ENCODE measurements at places on chromosomes 6 and 20. TPM values are rescaled to one million over a fixed set of nuclear protein-coding genes. Genes with fewer than 3 reads are reported as not detected.

- H3K36me3 ChIP-seq, result no peaks in the 10 kb centered on the region
- no peak overlapping the region for H3K27ac ChIP-seq
- H3K27me3 ChIP-seq, result no peaks in the 10 kb centered on the region
- no peaks in the 10 kb centered on the region for H3K4me1 ChIP-seq
Measured at GRCh38 chr6:56019973-56020372, 144.6 kb upstream of the BMP5 start.

DNA sequence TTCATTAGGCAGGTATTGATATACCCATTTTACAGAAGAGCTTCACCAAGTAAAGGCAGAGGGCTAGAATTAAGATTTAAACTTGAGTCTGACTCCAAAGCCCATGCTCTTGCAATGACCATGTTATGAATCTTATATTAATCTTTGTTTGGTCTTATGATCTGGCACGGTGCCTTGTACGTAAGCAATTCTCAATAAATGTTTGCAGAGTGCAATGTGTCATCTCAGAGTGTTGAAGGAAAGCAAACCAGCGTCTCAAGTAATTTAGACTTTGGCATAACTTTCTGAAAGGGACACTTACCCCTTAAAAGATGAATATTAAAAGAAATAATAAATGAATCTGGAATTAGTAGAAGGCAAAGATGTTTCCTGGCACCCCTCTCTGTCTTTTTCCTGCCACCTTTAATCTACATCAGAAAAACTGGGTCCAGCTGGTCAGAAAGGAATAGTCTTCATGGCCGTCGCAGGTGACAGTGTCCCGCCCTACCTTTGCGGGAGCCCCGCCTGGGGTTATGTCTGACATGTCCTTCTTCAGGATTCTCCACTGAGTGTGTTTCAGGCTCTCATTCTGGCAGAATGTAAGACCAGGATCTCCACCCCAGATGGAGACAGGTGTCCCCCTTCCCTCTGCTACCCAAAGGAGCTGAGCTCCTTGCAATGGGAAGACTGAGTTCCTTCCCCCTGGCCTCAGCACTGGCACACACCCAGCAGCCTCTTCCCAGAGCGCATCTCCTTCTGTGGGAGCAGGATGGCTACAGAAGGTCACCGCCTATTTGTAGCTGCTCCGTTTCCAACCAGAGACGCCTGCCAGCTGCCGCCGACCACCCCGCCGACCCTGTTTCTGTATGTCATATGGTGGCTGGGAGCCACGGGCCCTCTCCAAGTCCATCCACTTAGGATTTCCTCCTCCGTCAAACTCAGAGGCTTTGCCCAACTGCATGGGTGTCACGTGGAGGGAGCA lies 266.3 kb upstream of the ECI2 start:
- peak overlapping the region; percentile 7 for H3K27ac ChIP-seq
- H3K4me1 ChIP-seq, result peaks cover 73% of the 10 kb centered on the region
- no peaks in the 10 kb centered on the region for H3K27me3 ChIP-seq
- peak; percentile 65 for DNase-seq
- no peaks in the 10 kb centered on the region for H3K36me3 ChIP-seq

DNA sequence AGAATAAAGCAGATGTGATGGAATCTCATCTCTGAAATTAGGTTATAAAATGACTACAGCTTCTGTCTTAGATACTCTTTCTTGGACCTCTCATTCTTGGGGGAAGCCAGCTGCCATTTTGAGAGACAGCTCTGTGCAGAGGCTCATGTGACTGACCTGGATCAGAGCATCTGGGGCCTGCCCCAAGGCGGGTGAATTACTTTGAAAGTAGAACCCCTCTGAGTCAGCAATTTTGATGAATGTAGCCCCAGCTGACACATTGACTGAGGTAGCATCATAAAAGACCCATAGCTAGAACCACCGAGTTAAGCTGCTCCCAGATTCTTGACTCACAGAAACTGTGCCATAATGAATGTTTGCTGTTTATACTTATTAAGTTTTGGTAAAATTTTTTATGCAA lies 124.5 kb downstream of the THEMIS start:
- no peaks in the 10 kb centered on the region for H3K27me3 ChIP-seq
- no peaks in the 10 kb centered on the region for H3K4me1 ChIP-seq
- H3K36me3 ChIP-seq, result no peaks in the 10 kb centered on the region
- DNase-seq, result no peak
- H3K27ac ChIP-seq, result no peak overlapping the region

The HDGFL1 gene
- total RNA-seq, result not detected

- no peak for DNase-seq
- H3K27me3 ChIP-seq, result no peaks in the 10 kb centered on the region
- no peak overlapping the region for H3K4me3 ChIP-seq
Measured at GRCh38 chr6:45630801-45631200, 253.1 kb upstream of the SUPT3H start.

- DNase-seq, result peak; percentile 61
- no peak overlapping the region for H3K4me3 ChIP-seq
- H3K27ac ChIP-seq, result no peak overlapping the region
- H3K27me3 ChIP-seq, result peaks cover 9% of the 10 kb centered on the region
Measured at GRCh38 chr6:31007694-31008093, 2.6 kb upstream of the MUC22 start.

The LBP gene
- not detected for total RNA-seq

GRCh38 chr6:83169106-83169505 lies 24.0 kb downstream of the PGM3 start:
- no peak overlapping the region for H3K27ac ChIP-seq
- no peaks in the 10 kb centered on the region for H3K27me3 ChIP-seq
- peaks cover 52% of the 10 kb centered on the region for H3K36me3 ChIP-seq

The AGER gene
- 3.7 TPM for total RNA-seq

DNA sequence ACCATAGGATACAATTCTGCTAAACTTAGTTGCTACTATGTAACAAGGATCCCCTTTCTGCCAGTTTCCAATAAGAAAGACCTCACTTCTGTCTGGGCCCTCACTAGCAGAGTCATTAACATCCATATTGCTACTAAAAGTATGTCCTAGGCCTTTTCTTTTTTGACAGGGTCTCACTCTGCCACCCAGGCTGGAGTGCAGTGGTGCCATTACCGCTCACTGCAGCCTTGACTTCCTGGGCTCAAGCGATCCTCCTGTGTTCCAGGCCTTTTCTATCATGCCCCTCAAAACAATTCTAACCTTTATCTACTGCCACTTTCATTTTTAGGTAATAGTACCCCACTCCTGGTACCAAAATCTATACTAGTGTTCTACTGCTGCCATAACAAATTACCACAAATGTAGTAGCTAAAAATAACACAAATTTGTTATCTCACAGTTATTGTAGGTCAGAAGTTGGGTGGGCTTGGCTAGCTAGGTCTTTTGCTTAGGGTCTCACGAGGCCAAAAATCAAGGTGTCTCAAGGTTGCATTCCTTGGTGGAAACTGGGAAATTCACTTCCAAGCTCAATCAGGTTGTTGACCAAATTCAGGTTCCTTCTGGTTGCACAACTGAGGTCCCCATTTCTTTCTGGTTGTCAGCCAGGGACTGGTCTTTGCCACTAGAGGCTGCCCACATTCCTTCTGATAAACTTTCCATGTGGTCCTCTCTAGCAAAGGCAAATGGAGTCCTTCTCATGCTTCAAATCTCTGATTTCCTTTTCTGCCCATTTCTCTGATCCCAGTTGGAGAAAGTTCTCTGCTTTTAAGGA lies 3.0 kb downstream of the CSNK2A1 start:
- peaks cover 6% of the 10 kb centered on the region for H3K36me3 ChIP-seq
- no peak overlapping the region for H3K27ac ChIP-seq
- no peak overlapping the region for H3K4me3 ChIP-seq
- no peaks in the 10 kb centered on the region for H3K27me3 ChIP-seq
- no peak for DNase-seq

DNA sequence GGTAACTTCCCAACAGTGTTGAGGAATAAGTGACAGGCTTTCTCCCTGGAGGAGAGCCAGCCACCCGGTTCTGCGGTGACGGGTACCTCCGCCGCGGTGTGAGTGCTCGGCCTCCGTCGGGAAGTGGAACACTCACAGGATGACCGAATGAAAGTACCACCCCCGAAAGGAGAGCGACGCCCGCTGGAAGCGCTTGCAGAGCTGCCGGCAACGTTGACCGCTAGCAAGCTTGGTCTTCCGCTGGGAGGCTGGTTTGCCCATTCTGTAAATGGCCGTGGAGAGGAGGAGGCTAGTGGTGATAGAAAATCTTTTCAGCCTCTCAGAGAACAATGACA lies 614 bp upstream of the TMEM242 start:
- peak; percentile 91 for DNase-seq
- no peaks in the 10 kb centered on the region for H3K36me3 ChIP-seq
- peaks cover 2% of the 10 kb centered on the region for H3K27me3 ChIP-seq
- peak overlapping the region; percentile 94 for H3K27ac ChIP-seq
- peaks cover 6% of the 10 kb centered on the region for H3K4me1 ChIP-seq

The WFDC5 gene
- not detected for total RNA-seq

The DACT2 gene
- total RNA-seq, result 2.0 TPM

DNA sequence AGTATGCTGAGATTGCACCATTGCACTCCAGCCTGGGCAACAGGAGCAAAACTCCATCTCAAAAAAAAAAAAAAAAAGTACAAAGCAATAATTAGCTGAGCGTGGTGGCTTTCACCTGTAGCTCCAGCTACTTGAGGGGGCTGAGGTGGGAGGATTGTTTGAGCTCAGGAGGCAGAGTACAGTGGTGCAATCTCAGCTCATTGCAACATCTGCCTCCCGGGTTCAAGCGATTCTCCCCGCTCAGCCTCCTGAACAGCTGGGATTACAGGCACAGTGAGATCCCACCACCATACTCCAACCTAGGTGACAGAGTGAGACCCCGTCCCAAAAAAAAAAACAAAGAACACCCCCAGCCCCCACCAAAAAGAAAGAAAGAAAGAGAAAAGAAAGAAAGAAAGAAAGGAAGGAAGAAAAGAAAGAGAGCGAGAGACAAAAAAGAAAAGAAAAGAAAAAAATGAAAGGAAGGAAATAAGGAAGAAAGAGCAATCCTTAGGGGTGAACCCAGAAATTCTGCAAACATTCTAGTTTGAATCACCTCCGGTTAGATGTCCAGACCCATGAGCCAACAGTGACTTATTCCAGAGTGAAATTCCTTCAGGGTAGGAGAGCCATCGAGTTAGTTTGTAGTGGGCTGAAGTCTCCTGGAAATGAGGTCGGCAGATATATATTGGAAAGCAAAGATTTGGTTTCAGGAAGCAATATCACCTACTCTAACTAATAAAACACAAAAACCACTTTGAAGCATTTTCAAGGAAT lies 3.2 kb upstream of the RIPOR3 start:
- no peak overlapping the region for H3K4me3 ChIP-seq
- peaks cover 24% of the 10 kb centered on the region for H3K27me3 ChIP-seq
- peak overlapping the region; percentile 72 for H3K27ac ChIP-seq
- peak; percentile 82 for DNase-seq
- H3K36me3 ChIP-seq, result no peaks in the 10 kb centered on the region

The ANKRD60 gene
- total RNA-seq, result not detected

- no peak overlapping the region for H3K4me3 ChIP-seq
- peaks cover 40% of the 10 kb centered on the region for H3K36me3 ChIP-seq
- H3K27ac ChIP-seq, result peak overlapping the region; percentile 31
- no peaks in the 10 kb centered on the region for H3K27me3 ChIP-seq
Measured at GRCh38 chr6:36925809-36926208, 28.7 kb upstream of the PI16 start.

The CDC40 gene
- 18.2 TPM for total RNA-seq

The FUT9 gene
- 0.04 TPM for total RNA-seq

The GMPR gene
- total RNA-seq, result 27.0 TPM

The HIVEP1 gene
- total RNA-seq, result 17.1 TPM

GRCh38 chr6:42959917-42960242 lies 674 bp upstream of the GNMT start:
- no peak for DNase-seq
- no peak overlapping the region for H3K27ac ChIP-seq
- peaks cover 27% of the 10 kb centered on the region for H3K36me3 ChIP-seq
- H3K27me3 ChIP-seq, result peaks cover 11% of the 10 kb centered on the region
- peak overlapping the region; percentile 46 for H3K4me3 ChIP-seq
- peaks cover 13% of the 10 kb centered on the region for H3K4me1 ChIP-seq

The LY6G6F gene
- total RNA-seq, result not detected

DNA sequence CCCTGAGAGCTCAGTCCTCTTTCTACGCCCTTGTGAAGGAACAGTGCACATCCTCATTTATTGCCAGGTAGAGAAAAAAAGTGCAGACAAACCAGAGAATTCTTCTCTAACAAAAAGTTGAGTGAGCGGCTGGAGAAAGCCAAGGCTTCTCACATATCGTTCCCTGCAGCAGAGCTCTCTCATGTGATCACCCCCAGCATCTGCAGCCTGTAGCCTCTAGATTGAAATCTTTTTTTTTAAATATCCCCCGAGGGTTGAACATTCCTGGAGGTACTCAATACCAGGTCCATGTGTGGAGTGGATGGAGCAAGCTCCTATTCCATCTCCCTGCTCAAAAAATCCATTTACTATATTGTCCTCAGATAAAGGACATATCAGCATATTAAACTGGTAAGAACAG lies 22.9 kb upstream of the ZNF133 start:
- peak; percentile 37 for DNase-seq
- H3K4me1 ChIP-seq, result no peaks in the 10 kb centered on the region
- H3K27me3 ChIP-seq, result peaks cover 15% of the 10 kb centered on the region
- no peak overlapping the region for H3K4me3 ChIP-seq

DNA sequence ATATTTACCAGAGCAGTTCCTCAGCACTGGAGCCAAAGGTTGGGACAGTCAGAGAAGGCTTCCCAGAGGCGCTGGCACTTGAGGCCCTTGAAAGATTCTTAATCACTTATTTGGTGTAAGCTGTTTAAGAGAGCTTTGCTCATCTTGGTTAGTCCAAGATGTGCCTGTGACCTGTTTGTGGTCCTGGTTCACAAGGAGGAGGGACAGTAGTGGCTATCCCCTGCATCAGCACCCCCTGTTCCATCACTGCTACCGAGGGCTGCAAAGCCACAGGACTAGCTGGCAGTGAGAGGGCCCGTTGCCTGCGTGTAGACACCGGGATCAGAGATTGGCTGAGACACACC lies 35.7 kb downstream of the VEGFA start:
- no peaks in the 10 kb centered on the region for H3K27me3 ChIP-seq
- no peaks in the 10 kb centered on the region for H3K36me3 ChIP-seq
- peaks cover 15% of the 10 kb centered on the region for H3K4me1 ChIP-seq
- no peak overlapping the region for H3K4me3 ChIP-seq
